ENCODE measurements at places on chromosomes 6 and 20.

GRCh38 chr20:13771853-13772453, 12.8 kb downstream of the ESF1 start:
- DNase-seq: no peak

DNA sequence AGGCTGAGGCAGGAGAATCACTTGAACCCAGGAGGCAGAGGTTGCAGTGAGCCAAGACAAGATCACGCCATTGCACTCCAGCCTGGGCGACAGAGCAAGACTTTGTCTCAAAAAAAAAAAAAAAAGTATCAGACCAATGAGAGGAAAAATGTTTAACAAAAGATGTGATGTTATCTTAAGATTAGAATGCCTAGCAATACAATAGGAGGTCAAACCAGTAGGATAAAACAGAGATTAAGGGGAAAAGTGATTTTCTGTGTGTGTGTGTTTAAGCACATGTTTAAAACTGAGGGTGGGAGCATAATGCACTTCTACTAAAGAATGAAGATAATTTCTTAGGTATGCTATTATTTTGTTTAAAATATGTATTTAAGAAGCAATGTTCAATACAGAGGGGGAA, 17.9 kb downstream of the COL19A1 start:
- no peak for DNase-seq

DNA sequence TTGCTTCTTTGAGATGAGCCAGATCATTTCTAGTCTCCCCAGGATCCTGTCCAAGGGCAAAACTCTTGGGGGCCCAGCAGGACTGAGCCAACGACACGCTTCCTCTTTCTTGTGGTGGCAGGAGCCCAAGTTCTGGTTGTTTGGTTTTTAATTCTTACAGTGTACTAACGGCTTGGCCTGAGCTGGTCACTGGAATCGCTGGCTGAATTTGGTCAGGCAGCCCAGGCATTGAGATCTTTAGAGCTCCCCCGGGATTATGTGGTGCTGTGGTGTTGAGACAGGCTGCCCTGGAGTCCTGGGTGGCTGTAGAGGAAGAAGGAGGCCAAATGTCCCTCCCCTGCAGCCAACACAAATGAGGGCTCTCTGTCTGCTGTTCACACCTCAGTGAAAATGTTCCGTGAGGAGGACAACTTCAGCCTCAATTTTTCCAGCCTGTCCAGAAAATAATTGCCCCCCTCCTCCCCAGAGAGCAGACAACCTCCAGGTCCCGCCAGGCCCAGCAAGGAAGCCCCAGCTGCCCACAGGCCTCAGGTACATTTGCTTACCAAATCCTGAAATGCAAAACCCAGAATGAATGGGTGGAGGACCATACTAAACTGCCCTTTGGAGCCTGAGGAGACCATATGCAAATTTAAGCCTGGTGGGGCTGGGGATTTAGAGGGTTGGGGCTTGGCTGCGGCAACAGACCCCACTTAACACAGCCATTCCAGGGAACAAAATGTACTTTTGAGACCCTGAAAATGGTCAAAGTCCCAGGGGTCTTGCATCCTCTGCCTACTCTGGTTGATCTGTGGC, 23.6 kb downstream of the BNIP5 start:
- no peak for DNase-seq

- no peak for DNase-seq
Measured at GRCh38 chr20:38840053-38840893, 34.8 kb downstream of the PPP1R16B start.

- no peak for DNase-seq
Measured at GRCh38 chr6:37319856-37320480, 33.8 kb upstream of the RNF8 start.

- peak; percentile 38 for DNase-seq
Measured at GRCh38 chr20:50595988-50596693, 86.0 kb downstream of the PTPN1 start.

GRCh38 chr6:10237298-10238038, 177.4 kb downstream of the TFAP2A start:
- no peak for DNase-seq

DNA sequence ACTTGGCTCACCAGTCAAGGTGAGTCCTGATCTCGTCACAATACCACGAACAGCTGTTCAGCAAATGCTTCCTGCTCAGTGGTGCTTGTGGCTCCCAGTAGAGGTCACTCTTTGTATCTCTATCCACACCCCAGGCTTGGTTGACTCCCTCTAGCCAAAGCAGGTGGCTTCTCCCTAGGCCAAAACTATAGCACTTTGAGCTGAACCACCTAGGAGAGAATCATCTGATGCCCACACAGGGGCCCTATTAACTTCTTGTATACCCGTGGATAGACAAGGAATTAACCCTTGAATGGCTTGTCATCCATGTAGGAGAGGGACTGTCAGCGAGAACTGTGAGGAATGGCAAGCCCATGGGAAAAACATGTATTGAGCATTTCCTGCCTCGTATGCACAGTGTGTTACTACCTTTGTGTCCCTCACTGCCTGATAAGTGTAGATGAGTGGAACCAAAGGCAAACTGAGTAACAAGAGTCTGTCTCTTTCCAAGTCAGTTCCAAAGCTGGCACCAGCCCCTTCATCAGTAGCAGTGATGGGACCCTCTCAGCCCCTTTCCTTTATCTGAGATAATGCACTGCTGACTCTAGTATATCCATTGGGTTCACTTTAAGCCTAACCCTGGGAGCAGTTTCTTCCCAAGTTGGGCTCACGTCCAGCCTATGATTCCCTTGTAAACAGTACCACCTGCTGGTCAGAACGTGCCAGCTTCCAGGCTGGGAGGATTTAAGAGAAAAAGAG, 42.5 kb downstream of the EIF2S2 start:
- peak; percentile 71 for DNase-seq

DNA sequence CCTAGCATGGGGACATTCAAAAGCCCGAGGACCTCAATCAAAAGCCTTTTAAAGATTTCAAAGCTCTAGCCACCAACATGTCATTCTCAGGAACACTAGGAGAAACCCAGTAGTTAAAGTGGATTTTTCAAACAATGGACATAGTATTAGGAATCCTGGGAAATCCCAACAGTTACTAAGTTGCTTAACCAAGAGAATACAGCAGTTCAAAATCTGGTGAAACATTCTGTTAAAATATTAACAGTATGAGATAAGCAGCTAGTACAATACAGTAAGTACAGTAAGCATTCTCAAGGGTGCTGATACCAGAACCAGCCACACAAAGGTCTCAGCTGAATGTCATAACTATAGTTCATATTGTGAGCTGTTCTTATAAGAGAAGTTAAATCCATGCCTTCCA, 68.6 kb downstream of the CDK19 start:
- DNase-seq: no peak

GRCh38 chr6:3372912-3373554, 83.8 kb downstream of the SLC22A23 start:
- DNase-seq: no peak

GRCh38 chr20:52303281-52303950, 111.8 kb upstream of the ZFP64 start:
- no peak for DNase-seq

DNA sequence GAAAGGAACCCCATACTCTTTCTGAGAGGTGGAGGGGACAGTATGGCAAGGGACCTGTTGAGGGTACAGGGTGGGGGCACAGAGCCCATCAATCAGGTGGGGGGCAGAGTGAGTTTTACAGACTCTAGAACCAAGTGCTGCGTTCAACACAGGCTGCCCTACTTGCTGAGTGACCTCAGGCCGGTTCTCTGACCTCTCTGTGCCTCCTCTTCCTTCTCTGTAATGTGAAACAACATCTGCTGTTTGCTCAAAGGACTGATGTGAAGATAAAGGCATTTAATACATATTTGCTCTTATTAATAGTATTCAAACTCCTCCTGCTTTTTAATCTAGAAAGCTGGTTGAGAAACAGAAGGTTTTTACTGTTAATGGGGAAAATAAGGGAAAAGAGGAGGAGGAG, 25.9 kb upstream of the APMAP start:
- no peak for DNase-seq

GRCh38 chr20:38805958-38806854, 709 bp downstream of the PPP1R16B start:
- peak; percentile 33 for DNase-seq

DNA sequence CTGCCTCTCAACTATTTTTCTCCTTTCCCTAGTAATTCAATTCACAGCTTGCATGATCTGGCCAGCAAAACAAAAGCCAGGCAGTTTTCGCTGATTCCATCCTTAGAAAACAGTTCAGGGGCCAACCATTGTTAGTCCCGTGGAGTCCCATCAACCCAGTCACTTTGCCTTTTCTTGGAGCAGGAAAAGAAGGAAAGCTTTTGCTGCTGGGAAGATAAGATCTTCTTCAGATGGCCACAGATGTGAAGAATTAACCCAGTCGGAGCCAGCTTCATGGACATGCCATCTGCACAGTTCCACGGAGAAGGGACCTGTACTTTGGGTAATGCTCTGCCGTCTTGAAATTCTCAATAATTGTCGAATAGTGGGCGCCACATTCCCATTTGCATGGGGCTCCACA, 76.9 kb upstream of the TSHZ2 start:
- no peak for DNase-seq

- no peak for DNase-seq
Measured at GRCh38 chr6:168577496-168577895, 136.5 kb downstream of the SMOC2 start.

DNA sequence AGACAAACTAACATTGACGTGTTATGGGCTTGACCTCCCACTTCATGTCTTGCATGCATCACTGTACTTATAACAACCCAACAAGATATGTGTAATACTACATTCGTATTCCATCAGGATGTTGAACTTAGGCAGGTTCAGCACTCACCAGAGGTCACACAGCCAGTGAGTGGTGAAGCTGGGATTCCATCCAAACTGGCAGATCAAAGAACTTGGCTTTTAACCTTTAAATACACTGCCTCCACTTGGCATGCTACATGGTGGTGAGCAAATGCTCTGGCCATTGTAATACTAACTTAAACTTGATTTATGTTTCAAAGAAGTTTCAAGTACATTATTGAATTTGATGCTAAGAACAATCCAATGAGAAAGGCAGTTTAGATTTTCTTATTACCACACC, 10.7 kb upstream of the HDDC2 start:
- DNase-seq: no peak

- DNase-seq: no peak
Measured at GRCh38 chr6:133017581-133017980, 203.2 kb downstream of the RPS12 start.

DNA sequence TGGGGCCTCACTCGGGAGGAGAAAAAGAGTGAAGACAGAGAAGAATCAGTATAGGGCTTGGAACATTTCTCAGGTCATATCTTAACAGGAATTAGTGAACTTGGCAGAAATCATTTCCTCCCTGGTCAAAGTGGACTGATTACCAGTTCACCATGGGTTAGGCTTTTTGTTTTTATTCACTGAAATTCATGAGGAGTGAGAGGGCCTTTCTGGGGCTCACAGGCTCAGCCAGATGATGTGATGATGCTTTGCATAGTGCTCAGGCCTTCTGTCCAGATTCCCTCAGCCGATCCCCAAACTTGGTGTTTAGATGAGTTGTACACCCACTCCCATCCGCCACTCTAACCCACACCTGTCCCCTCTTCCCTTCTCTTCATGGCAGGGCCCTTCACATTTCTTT, 32.5 kb downstream of the SRSF3 start:
- DNase-seq: no peak

- DNase-seq: no peak
Measured at GRCh38 chr20:48995589-48995988, 50.5 kb upstream of the CSE1L start.

All from heart left ventricle (tissue), 16 donors.